ENCODE measurements at places on chromosomes 12 and 14.

DNA sequence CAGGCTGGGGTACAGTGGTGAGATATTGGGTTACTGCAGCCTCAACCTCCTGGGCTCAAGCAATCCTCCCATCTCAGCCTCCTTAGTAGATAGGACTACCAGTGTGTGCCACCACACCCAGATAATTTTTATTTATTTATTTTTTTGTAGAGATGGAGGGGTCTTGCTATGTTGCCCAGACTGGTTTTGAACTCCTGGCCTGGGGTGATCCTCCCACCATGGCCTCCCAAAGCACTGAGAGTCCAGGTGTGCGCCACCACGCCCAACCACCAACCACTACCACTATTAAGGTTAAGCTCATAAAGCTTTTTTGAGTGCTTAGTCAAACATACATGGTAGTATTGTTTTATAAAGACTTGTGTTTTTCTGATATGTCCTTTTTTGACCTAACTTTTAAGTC, 3.9 kb downstream of the RIOX1 start:
- DNase-seq = no peak
- H3K27me3 ChIP-seq = peaks cover 5% of the 10 kb centered on the region
- peaks cover 26% of the 10 kb centered on the region for H3K4me1 ChIP-seq
- no peak overlapping the region for H3K27ac ChIP-seq
- H3K4me3 ChIP-seq = no peak overlapping the region
- peaks cover 28% of the 10 kb centered on the region for H3K36me3 ChIP-seq

DNA sequence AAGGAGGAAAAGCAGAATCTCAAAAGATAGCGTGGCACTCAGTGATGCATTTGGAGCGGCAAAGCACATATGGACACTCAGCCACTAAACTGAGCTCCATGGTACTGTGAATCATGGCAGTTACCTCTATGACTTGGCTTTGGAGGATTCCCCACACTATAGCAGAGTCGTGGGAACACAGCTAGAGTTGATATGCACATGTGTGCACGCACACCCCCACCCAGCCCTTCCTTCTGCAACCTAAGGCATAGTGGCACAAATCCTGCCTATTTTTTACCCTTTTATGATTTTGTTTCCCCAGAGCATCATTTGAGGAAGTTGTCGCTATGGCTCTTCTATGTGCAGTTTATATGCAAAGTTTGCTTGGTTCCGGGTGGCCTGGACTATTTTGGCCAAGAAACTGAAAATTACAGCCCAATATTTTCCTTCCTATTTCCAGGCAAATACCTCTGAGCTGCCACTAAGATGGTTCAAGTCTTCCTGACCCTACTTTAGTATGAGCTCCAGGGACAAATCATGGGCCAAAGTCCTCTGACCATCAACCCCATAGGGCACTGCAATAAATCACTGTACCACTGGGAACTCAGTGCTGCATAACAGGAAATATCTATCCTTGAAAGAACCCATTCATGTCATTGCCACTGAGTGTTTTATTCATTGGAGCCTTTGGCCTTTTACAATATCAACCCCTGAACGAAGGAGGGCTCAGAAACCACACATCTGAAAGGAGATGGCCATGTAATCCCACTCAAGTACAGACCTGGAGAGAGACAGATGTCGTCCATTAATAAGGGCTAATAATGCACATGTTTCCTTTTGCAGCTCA, 177.5 kb downstream of the EGLN3 start:
- no peaks in the 10 kb centered on the region for H3K36me3 ChIP-seq
- peaks cover 3% of the 10 kb centered on the region for H3K27me3 ChIP-seq
- no peak for DNase-seq
- H3K4me1 ChIP-seq = no peaks in the 10 kb centered on the region
- no peak overlapping the region for H3K4me3 ChIP-seq

DNA sequence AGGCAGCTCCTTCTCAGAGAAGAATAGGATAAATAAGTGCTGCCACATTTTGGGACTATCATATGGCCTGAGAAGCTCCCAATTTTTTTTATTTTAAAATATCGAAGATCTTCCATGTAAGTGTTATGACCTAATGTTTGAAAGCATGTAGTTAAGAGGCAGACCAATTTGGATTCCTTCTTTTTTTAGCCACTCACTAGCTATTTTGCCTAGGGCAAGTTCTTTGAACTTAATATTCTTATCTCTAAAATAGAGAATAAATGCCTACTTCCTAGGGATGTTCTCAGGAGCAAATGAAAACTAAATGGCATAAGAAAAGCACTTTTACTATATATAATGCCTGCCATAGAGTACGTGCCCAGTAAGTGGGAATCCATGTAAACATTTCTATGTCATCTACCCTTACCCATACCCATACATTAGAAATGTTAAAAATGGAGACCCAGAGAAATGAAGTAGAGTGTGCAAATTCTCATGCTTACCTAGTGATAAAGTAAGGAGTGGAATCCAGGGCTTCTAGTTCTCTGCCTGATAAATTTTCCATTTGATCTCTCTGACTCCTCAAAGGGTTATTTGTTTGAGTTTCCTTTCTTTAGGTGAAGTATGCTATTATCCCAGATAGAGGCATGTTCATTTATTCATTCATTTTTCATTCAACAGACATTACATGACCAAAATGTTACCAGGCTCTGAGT, 148.3 kb downstream of the TGFB3 start:
- no peak overlapping the region for H3K27ac ChIP-seq
- H3K36me3 ChIP-seq = peaks cover 23% of the 10 kb centered on the region
- H3K4me1 ChIP-seq = peaks cover 11% of the 10 kb centered on the region
- DNase-seq = no peak
- no peaks in the 10 kb centered on the region for H3K27me3 ChIP-seq

- no peaks in the 10 kb centered on the region for H3K4me1 ChIP-seq
- no peak overlapping the region for H3K4me3 ChIP-seq
- H3K27ac ChIP-seq = no peak overlapping the region
- H3K27me3 ChIP-seq = no peaks in the 10 kb centered on the region
- no peaks in the 10 kb centered on the region for H3K36me3 ChIP-seq
- no peak for DNase-seq
These were observed 180.9 kb upstream of the PDE3A start for GRCh38 chr12:20187456-20187855.

DNA sequence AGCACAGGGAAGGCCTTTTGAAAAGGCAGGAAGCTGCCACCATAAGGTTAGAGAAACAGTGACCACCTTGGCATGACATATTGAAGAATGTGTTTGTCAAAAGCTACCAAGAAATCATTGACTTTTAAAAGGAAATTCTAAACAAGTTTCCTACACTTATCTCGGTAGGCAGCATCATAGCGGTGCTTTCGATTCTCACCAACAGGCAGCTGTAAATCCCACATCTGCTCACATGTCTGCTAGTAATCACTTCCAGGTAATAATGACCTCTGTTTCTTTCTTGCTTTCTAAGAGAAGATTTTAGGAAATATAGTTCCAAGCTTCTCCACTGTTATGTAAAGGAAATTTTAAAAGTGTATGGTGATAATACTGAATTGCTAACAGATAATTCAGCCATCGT, 821.1 kb upstream of the FOXG1 start:
- H3K27ac ChIP-seq = no peak overlapping the region
- H3K36me3 ChIP-seq = no peaks in the 10 kb centered on the region
- H3K27me3 ChIP-seq = no peaks in the 10 kb centered on the region
- H3K4me1 ChIP-seq = no peaks in the 10 kb centered on the region
- DNase-seq = no peak

DNA sequence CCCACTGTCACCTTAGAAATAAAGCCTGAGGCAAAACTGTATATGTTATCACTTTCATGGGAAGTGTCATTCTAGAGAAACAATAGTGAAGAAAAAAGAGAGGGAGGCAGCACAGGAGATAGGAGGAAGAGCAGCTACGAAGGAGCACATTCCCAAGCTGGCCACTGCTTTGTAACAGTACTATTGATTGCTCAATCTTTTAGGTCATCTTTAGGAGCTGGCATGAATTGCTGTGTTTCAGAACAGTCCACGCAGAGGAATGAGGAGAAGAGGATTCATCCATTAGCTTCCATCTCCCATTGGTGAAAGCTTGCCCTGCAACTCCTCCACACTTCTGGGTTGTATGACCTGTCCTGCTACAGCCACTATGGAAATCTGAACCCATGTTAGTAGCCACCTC, 372.5 kb upstream of the DDHD1 start:
- peaks cover 3% of the 10 kb centered on the region for H3K4me1 ChIP-seq
- H3K36me3 ChIP-seq = no peaks in the 10 kb centered on the region
- DNase-seq = no peak
- no peaks in the 10 kb centered on the region for H3K27me3 ChIP-seq
- no peak overlapping the region for H3K4me3 ChIP-seq
- H3K27ac ChIP-seq = no peak overlapping the region

- H3K27ac ChIP-seq = no peak overlapping the region
- H3K36me3 ChIP-seq = peaks cover 21% of the 10 kb centered on the region
- no peak overlapping the region for H3K4me3 ChIP-seq
- no peaks in the 10 kb centered on the region for H3K27me3 ChIP-seq
These were observed 11.1 kb downstream of the GPR84 start for GRCh38 chr12:54352891-54353874.

DNA sequence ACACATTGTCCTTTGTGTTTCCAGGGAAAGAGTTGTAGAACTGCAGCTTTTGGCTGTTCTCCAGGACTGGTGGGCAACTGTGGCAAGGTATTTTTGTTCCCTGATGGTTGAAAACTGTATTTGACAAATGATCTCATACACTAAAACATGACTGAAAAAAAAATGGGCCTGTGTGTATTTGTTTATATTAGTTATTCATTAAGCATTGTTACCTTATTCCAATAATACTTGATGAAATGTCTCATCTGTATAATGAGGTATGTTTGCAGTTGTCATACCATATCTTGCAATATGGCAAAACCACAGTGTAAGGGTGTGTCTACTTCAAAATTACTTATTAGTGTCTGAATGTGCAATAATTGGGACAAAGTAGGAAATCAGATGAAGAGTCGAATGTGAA, 479.4 kb upstream of the NOVA1 start:
- no peak overlapping the region for H3K27ac ChIP-seq
- H3K4me3 ChIP-seq = no peak overlapping the region
- no peaks in the 10 kb centered on the region for H3K36me3 ChIP-seq
- no peaks in the 10 kb centered on the region for H3K4me1 ChIP-seq
- H3K27me3 ChIP-seq = no peaks in the 10 kb centered on the region

DNA sequence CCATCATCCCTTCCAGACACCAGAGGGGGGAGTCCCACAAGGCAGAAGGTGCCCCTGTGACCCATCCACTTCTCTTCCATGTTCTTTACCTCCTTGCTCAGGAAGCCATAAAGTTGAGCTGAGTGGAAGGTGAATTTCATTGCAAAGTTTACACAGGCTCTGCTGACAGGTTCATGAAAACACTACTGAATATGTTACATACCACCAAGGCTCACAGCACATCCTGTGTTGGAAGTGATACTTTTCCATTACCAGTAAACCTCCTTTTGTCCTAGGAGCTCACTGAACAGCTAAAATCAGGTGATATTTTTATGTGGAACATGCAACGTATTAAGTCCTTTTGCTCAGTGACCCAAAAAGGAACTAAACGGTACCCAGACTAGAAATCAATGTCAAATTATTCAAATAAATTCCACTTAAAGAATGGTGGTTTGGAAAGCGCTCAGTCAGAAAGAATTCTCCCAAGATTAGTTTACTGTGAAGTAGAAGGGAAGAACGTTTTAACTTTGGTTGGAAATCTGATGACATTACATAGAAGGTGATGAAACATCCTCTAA, 196.2 kb upstream of the NUDT4 start:
- no peak overlapping the region for H3K27ac ChIP-seq
- DNase-seq = no peak
- H3K27me3 ChIP-seq = no peaks in the 10 kb centered on the region
- H3K36me3 ChIP-seq = peaks cover 15% of the 10 kb centered on the region

DNA sequence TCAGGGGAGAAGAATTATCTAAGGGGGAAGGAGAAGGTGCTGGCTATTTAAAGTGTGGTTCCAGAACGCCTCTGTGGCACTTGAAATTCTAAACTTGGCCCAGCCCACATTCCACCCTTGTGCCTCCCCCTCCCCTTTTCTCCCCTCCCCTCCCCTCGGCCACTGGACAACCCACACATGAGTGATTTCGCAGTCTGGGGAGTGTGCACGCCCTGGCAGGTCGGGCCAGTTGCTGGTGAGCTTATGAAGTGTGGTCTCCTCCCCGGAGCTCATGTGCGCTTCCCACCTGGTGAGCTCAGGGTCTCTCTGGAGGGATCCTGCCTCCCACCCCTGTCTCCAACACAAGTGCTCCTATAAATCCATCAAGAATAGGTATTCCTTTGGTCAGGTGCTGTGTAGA, at the start of gene SLC6A13:
TSS of gene SLC6A13 (minus strand) at position 20 of the 400 bp plus-strand sequence. CDS start 2,784 bp downstream, outside the sequence.
- no peak within 1 kb of the TSS for H3K4me3 ChIP-seq
- H3K4me1 ChIP-seq = peaks cover 7% of the 10 kb centered on the region
- peaks cover 12% of the 10 kb centered on the region for H3K27me3 ChIP-seq
- DNase-seq = no peak
- H3K27ac ChIP-seq = no peak within 1 kb of the TSS
- peaks cover 1% of the 10 kb centered on the region for H3K36me3 ChIP-seq

- DNase-seq = peak; percentile 52
- peaks cover 17% of the 10 kb centered on the region for H3K4me1 ChIP-seq
- H3K4me3 ChIP-seq = peak overlapping the region; percentile 88
- H3K27ac ChIP-seq = no peak overlapping the region
- H3K27me3 ChIP-seq = peaks cover 67% of the 10 kb centered on the region
These were observed 396 bp downstream of the FERMT2 start for GRCh38 chr14:52950410-52950897.

GRCh38 chr12:113241191-113242025, 20.1 kb downstream of the TPCN1 start:
- H3K4me3 ChIP-seq = no peak overlapping the region
- no peaks in the 10 kb centered on the region for H3K27me3 ChIP-seq
- no peak overlapping the region for H3K27ac ChIP-seq

DNA sequence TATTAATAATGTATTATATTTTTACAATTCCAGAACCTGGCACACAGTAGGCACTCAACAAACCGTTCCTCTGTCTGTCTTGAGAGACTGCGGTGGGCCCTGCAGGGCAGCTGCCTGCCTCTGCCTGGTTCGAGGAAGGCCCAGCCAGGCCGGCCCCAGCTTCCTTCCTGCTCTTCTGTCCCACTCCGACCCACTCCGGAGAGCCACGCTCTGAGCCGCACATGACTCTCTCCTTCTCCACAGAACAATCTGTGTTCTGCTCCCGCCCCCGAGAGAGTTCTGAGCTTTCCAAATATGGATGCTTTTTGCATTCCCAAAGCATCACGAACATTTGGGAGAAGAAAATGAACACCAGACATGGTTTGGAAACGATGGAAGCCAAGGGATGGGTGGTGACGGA, 57.3 kb downstream of the TTC7B start:
- peak overlapping the region; percentile 80 for H3K4me3 ChIP-seq
- peaks cover 12% of the 10 kb centered on the region for H3K4me1 ChIP-seq
- H3K36me3 ChIP-seq = peaks cover 4% of the 10 kb centered on the region
- peak overlapping the region; percentile 88 for H3K27ac ChIP-seq

GRCh38 chr14:55101698-55102097, 27.4 kb upstream of the LGALS3 start:
- peaks cover 16% of the 10 kb centered on the region for H3K36me3 ChIP-seq
- H3K4me1 ChIP-seq = peaks cover 63% of the 10 kb centered on the region
- peak overlapping the region; percentile 18 for H3K4me3 ChIP-seq
- H3K27ac ChIP-seq = peak overlapping the region; percentile 99
- H3K27me3 ChIP-seq = no peaks in the 10 kb centered on the region
- DNase-seq = no peak

- peak overlapping the region; percentile 56 for H3K4me3 ChIP-seq
- peaks cover 37% of the 10 kb centered on the region for H3K27me3 ChIP-seq
- DNase-seq = no peak
- H3K4me1 ChIP-seq = peaks cover 3% of the 10 kb centered on the region
- H3K27ac ChIP-seq = no peak overlapping the region
- no peaks in the 10 kb centered on the region for H3K36me3 ChIP-seq
These were observed 73.4 kb upstream of the EIF5 start for GRCh38 chr14:103260629-103261124.

Data from activated naive CD8-positive, alpha-beta T cell treated with anti-CD3 and anti-CD28 coated beads, Interleukin-2, amount 10 ng/mL, durations not matched to agents 7 days and 5 days (primary cell).